Liver (tissue), 10 donors: ENCODE measurements at places on chromosomes 3 and 15. TPM values are rescaled to one million over a fixed set of nuclear protein-coding genes. Genes with fewer than 3 reads are reported as not detected.

PLAAT1 gene
- total RNA-seq: 0.37 TPM

RBP2 gene
- not detected for total RNA-seq

GOLGA6B gene
- total RNA-seq: 0.05 TPM

ADAMTS7 gene
- 2.4 TPM for total RNA-seq

MYL3 gene
- 0.51 TPM for total RNA-seq

CPNE9 gene
- total RNA-seq: not detected

SNURF gene
- 4.9 TPM for total RNA-seq

FBXW12 gene
- not detected for total RNA-seq

LRRC3B gene
- 0.19 TPM for total RNA-seq

CPEB1 gene
- 0.14 TPM for total RNA-seq

C3orf49 gene
- not detected for total RNA-seq

CORO2B gene
- total RNA-seq: 0.65 TPM

BOC gene
- 1.5 TPM for total RNA-seq

ZBED2 gene
- not detected for total RNA-seq

GOLGA8S gene
- 0.05 TPM for total RNA-seq

TRAIP gene
- 0.42 TPM for total RNA-seq

TRAK1 gene
- 21.7 TPM for total RNA-seq

AMOTL2 gene
- total RNA-seq: 5.0 TPM

NOX5 gene
- under 0.01 TPM for total RNA-seq

TMEM207 gene
- total RNA-seq: not detected

C2CD4A gene
- under 0.01 TPM for total RNA-seq

SNRPN gene
- total RNA-seq: 40.2 TPM

TCTA gene
- 24.9 TPM for total RNA-seq

LRTM1 gene
- total RNA-seq: not detected

ACOX2 gene
- total RNA-seq: 74.3 TPM

RLBP1 gene
- total RNA-seq: not detected

CCDC39 gene
- total RNA-seq: under 0.01 TPM

PLA2G4E gene
- total RNA-seq: not detected

C3orf22 gene
- not detected for total RNA-seq

GOLGA8T gene
- total RNA-seq: 0.08 TPM

GOLGA6L2 gene
- total RNA-seq: not detected

UPK1B gene
- total RNA-seq: 0.23 TPM

TPRG1 gene
- 46.6 TPM for total RNA-seq

STARD9 gene
- 3.9 TPM for total RNA-seq

RASGRF1 gene
- total RNA-seq: not detected

IRAK2 gene
- total RNA-seq: 9.3 TPM

SPG21 gene
- 43.2 TPM for total RNA-seq

SEMA5B gene
- total RNA-seq: 0.25 TPM

DHFR2 gene
- 2.6 TPM for total RNA-seq

VPS33B gene
- 1.3 TPM for total RNA-seq

C3orf62 gene
- 3.1 TPM for total RNA-seq
